Spinal cord (tissue), 10 donors: ENCODE measurements at places on chromosomes 6 and 20. TPM values are rescaled to one million over a fixed set of nuclear protein-coding genes. Genes with fewer than 3 reads are reported as not detected.
A peak's percentile ranks its signal among the peaks of the same experiment; 100 is the strongest.

GRCh38 chr6:4936681-4937041 is 67.2 kb downstream of the RPP40 start:
- peak; percentile 89 for DNase-seq

DNA sequence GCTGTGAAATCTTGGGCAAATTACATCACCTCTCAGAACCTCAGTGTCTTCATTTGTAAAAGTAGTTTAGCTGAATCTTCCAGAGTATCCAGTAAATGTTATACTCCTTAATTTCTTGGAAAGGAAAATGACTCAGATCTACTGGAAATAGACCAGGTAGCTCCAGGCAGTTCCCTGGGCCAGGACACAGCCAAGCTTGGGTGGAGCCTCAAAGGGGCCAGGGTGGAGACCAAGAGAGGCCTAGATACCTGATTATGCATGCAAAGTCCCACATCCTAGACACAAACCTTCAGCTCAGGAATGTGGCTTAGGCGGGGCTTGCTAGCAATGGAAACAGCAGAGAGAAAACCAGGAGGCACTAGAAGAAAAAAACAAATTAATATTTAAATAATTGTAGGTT is 272.8 kb downstream of the MAFB start:
- DNase-seq = no peak

- DNase-seq = no peak
Measured at GRCh38 chr6:49730251-49730650, 13.9 kb downstream of the CRISP3 start.

DNA sequence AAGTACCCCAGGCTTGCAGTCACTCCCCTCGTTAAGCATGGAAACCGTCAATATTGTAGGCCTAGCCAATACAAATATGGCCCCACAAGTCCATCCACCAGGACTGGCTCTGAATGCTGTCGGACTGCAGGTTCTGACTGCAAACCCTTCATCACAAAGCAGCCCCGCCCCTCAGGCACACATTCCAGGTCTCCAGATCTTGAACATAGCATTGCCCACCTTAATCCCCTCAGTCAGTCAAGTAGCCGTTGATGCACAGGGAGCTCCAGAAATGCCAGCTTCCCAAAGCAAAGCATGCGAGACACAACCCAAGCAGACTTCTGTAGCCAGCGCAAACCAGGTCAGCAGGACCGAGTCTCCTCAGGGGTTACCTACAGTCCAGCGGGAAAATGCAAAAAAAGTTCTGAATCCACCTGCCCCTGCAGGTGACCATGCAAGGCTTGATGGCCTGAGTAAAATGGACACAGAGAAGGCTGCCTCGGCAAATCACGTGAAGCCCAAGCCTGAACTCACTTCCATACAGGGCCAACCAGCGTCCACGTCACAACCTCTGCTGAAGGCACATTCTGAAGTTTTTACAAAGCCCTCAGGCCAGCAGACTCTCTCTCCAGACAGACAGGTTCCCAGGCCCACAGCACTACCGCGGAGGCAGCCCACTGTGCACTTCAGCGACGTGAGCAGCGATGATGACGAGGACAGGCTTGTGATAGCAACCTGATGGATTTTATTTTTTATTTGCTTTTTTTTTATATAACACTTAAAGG is 126.2 kb upstream of the EDN1 start:
- DNase-seq = no peak

GRCh38 chr6:8269872-8270454 is 165.4 kb downstream of the SLC35B3 start:
- no peak for DNase-seq

B3GALT4 gene
- 5.8 TPM for total RNA-seq

FAM162B gene
- total RNA-seq = 6.0 TPM

CPXM1 gene
- 163 TPM for total RNA-seq

SIRPD gene
- not detected for total RNA-seq
